Karpas-422 (cell line): ENCODE measurements at places on chromosomes 7 and 10.

DNA sequence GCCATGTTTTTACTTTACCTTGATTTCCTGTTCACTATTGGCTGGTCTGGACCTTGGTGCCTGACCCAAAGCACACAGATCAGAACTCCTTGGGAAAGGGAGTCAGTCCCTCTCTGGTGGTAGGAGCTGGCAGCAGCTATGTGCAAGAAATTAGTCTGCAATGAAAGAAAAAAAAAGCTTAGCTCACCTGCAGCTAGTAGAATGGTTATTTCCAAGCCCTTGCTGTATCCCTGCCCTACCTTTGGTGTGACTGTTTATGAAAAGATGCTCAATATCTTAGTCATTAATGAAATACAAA, 68.1 kb upstream of the PAPSS2 start:
- DNase-seq = no peak

GRCh38 chr7:55550010-55550663, 22.2 kb downstream of the VOPP1 start:
- peak; percentile 49 for DNase-seq

- DNase-seq = no peak
These were observed 80.9 kb downstream of the SHH start for GRCh38 chr7:155731380-155731779.

DNA sequence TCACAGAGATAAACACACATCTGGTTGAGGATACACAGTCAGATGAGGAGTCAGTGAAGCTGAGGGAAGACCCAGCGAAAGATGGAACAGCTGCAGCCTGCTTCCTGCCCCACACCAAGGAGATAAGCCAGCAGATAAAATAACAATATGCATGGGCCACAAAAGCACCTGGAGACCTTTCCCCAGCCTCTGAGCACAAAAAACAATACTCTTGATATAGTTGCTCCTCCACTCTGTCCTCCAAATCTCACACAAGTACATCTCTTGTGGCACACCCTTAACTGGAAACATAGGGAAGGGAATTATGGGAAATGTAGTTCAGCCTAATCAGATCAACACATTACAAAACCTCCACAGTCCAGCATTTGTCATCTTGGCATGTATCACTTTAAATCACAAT, 9.7 kb upstream of the FHIP2A start:
- no peak for DNase-seq

DNA sequence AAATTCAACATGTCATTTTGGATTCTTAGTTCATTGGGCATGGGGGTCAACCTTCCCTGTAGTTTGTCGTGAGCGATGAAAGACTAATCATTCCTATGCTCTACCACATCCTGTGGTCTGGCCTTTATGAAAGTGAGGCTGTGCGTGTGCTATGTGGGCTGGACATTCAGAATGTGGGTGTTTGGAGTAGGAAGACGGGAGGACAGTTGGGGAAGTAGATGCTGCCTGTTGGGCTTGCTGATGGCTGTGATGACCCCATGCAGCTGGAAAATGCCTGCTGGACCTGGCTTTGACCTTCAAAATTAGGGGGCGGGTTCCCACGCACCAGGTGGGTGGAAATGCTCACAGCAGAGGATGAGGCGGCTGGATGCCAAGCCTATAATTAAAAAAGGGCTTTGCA, 90.9 kb upstream of the MKI67 start:
- DNase-seq = no peak

- no peak for DNase-seq
These were observed 13.4 kb downstream of the NIPSNAP2 start for GRCh38 chr7:55977831-55978230.

DNA sequence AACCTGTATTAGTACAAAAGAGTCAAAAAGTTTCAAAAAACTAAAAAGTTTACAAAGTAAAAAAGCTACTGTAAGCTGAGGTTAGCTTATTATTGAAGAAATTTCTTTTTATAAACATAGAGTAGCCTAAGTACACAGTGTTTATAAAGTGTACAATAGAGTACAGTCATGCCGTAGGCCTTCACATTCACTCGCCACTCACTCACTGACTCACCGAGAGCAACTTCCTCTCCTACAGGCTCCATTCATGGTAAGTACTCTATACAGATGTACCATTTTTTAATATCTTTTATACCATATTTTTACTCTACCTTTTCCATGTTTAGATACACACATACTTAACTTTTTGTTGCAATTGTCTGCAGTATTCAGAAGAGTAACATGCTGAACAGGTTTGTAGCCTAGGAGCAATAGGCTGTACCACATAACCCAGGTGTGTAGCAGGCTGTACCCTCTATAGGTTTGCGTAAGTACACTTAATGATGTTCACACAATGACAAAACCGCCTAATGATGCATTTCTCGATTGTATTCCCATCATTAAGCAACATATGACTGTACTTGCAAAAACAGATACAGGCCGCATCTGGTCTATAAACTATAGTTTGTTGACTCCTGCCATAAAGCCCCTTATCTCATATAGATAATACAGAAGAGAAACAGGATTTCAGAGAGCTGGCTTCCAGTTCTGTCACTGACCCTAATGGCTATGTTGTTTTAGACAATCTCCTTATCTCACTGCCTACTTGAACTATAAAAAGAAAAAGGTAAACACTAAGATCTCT, 438.8 kb downstream of the HTR7 start:
- DNase-seq = no peak

- no peak for DNase-seq
These were observed 392.2 kb downstream of the ACTR3B start for GRCh38 chr7:153151766-153152165.

- DNase-seq = no peak
These were observed 247.6 kb downstream of the AUTS2 start for GRCh38 chr7:69845721-69846495.

GRCh38 chr10:62021128-62021665, 119.7 kb downstream of the ARID5B start:
- no peak for DNase-seq

DNA sequence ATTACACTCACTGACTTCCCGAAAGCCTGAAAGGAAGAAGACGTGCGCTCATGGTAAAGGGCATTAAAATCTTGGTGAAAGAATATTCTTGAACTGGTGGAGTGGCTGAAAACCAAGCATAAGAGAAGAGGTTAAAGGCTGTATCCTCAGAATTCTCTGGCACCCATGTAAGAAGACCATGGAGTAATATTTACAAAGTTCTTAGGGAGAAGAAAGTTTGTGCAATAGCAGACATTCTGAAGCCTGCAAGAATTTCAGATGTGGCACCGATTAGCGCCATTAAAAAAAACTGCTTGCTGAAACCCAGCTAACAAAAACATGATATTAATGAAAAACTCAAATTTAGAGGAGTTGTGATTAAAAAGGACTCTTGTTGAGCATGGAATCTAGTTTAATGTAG, 44.1 kb downstream of the C1GALT1 start:
- no peak for DNase-seq

GRCh38 chr10:5283305-5284158, 81.2 kb upstream of the UCN3 start:
- peak; percentile 80 for DNase-seq

DNA sequence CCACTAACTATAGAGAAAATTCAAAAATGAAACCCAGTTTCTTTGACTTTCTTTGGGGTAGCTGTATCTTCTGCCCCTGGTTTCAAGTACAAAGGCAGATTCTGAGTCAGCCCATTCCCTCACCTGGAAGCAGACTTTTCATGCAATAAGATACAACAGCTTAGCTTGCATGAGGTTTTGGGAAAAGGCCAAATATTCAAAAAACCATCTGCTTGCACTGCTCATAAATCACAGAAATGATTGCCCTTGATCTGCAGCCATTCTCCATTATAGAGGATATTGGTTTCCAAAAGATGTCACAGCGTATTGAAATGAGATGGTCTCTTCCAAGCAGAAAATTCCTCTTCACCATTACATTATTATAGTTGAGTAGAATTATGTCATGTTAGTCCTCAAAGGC, 354.0 kb downstream of the PHF14 start:
- DNase-seq = peak; percentile 57

- DNase-seq = no peak
These were observed 40.8 kb upstream of the LOXL4 start for GRCh38 chr10:98308669-98309365.

DNA sequence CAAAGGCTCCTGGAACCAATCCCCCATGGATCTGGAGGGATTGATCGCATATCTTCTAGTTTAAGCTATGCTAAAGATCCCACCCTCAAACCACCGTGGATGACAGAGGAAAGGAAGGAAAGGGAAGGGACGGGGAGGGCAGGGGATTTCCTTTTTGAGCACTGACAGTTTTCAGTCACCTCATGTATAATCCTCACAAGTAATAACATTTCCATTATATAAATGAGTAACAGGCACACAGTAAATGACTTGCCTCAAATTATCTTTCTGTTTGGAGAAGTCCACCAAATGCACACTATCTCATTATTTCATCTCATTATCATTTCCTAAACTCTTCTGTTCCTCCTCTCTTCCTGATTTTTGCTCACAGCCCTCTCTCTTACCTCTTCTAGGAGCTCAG, 127.1 kb upstream of the AOAH start:
- DNase-seq = no peak

GRCh38 chr7:82313269-82313668, 130.3 kb downstream of the CACNA2D1 start:
- DNase-seq = no peak

DNA sequence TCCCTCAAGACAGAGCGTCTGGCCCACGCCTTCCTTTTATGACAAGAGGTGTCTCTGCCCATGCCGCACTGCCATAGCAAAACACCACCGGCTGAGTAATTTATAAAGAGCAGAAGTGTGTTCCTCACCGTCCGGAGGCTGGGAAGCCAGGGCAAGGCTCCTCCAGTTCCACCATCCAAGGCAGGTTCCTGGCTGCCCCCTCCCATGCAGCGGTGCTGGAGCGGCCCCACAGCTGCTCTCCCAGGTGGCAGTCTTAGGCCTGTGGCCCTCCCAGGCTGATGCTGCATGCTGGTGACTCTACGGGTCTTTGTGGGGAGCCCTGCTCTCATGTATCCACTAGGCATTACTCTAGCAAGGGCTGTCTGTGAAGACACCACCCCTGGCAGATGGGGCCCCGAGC, 113.1 kb downstream of the TCERG1L start:
- DNase-seq = no peak

DNA sequence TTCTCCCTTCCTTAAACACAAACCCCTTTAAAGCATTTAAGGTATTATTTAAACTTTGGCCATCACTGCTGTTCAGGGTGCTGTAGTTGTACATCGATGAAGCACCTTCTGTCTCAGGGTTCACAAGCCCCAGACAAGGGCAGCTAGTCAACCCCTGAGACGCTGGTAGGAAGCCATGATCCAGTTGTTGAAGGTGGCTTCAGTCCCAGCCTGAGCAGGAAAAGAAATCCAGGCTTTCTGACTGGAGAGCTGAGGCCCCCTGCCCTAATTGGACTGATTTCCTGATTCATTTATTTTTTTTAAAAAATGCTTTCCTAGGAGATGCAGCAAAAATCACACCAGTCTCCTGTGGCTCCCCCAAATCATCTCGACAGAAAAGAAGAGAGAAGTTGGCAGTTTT, 15.8 kb downstream of the CPA1 start:
- no peak for DNase-seq

DNA sequence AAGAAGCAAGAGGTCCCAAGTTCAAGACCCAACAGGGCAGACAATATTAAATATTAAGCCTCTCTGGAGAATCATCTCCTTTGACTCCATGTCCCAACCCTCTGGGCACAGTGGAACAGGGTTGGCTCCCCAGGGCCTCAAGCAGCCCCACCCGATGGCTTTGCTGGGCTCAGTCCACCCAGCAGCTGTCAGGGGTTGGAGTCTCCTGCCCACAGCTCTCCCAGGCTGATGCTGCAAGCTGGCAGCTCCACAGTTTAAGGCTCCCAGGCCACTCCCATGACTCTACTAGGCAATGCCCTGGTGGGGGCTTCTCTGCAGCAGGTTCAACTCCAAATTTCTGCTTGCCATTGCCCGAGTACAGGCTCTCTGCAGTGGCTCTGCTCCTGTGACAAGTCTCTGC, 55.1 kb downstream of the LARP4B start:
- DNase-seq = no peak

DNA sequence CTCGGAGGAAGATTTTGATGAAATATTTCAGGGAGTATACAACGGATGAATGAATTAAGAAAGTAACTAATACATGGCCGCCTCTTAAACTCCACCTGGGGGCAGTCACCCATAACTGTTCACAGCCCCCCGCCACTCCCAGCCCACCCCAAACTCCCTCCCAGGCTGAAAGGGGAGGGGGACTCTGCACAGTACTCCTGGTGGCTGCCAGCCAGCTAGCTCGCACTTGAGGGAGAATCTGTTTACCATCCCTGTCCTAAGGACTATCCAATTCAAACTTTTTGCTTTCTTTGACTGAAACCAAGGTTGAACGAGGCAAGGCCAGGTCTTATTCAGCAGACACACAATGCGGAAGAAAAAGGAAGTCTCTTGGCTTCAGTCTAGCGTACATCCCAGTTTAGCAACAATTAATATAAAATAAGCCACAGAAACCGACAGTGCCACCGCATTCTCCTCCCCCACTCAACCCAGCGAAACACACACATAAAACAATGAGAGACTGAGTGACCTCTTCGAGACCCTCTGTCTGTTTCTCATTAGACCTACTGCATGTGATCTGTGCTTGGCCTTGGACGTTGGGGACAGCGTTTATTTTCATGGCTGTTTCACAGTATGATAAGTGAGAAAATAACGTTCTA, 219.5 kb downstream of the GLI3 start:
- DNase-seq = peak; percentile 44

- no peak for DNase-seq
These were observed 647.7 kb downstream of the GRM8 start for GRCh38 chr7:126605056-126605455.

DNA sequence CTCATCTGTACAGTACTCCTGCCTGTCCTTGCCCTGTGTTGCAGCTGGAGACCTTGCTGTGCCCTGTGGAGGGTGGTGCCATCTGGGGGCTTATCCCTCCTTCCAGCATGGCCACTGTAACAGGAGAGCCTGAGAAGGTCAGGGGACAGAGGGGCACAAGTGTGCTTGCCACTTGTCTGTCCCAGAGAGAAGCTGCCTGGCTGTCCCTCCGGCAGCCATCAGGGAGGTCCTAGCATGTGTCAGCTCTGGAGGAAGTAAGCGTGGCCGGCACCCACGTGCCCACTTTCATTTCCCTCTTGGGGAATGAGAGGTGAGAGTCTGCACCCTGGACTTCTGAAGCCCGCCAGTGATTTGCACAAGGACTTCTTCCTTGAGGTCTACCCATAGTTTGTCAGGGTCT, 97.0 kb upstream of the PPIF start:
- peak; percentile 89 for DNase-seq

DNA sequence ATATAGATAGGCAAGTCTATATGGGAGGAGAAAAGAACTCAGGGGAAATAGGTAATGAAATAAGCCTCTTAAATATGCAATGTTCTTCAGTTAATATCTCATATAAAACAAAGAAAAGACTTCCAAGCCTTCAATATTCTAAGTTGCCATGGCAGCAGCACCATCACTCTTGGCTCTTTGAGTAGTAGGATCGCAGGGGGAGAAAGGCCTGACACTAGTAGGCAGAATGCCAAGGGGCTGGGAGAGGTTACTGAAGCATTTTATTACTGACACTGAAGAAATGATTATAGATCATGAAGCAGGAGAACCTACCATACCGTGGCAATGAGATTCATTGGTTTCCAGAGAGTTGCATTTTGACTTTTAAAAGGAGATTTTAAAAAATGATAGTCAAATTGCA, 193.9 kb downstream of the NXPH1 start:
- DNase-seq = no peak

- DNase-seq = peak; percentile 87
These were observed 530.9 kb upstream of the AUTS2 start for GRCh38 chr7:69067397-69067796.
